ENCODE measurements at places on chromosomes 3 and 15.

GRCh38 chr3:187870360-187871203 is 125.3 kb upstream of the BCL6 start:
- no peak for DNase-seq

- no peak for DNase-seq
Measured at GRCh38 chr3:2950159-2950558, 160.0 kb downstream of the IL5RA start.

DNA sequence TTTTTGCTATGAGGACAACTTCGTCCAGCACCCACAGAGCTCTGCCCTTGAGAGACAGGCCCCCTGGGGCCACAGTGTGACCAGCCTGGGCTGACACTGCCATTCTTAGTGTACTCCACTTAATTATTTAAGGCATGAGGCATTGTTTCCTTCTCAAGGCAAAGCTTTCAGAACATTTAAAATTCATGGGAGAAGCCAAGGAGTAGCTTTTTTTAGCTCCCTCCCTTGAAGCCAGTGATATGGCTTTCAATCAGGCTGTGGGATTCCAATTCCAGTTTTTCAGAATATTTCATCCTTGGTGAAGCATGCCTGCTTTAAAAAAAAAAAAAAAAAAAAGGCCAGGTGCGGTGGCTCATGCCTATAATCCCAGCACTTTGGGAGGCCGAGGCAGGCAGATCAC is 21.3 kb downstream of the HOMER2 start:
- no peak for DNase-seq

- DNase-seq, result no peak
Measured at GRCh38 chr15:64507845-64508244, 47.5 kb downstream of the ZNF609 start.

- no peak for DNase-seq
Measured at GRCh38 chr3:154458560-154458959, 28.6 kb upstream of the GPR149 start.

DNA sequence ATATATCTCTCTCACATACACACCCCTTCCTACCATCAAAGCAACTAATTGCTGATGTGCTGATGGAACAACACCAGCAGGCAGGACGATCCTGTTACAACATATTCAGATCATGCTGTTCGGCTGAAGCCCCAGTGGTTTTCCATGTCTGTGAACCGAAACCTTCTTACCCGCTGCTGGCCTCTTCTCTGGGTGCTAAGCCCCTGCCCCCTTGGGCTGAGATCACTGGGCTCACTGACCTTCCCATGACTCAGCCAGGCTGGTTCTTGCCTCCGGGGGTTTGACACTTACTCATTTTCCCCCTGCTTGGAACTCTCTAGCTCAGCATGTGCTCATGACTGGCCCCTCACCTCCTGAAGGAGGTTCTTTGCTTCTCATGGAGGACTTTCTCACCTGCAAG is 122.0 kb upstream of the RGMA start:
- no peak for DNase-seq

DNA sequence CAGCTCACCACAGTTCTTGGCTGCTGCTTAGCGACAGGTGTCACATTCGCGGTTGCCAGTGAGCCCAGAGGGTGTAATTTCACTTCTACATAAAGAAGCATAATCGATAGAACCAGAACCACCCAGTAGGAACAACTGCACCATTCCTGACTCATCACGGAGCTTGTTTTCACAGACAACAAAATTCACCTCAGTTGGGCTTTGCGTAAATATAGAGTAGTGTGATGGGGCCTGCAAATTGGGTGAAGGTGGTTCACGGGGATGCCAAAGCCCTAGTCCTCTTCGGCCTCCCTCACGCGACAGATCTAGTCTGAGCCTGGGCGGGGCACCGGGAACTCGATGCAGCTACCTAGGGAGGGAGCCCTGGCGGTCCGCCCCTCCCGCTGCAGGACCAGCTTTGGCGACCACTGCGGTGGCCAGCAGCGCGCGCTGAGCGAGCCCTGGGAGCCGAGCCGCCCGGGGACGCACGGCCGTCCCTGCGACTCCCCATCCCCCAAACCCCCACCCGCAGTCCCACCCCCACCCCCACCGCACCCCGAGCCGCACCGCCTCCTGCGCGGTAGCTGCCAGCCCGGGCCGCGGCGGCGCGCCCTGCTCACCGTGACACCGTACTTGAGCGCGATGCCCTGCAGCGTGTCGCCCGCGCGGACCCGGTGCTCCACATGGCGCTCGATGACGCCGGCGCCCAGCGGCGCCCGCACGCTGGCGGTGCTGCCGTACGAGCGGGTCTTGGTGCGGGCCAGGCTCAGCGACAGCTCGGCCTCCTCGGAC is 519 bp downstream of the LYSMD2 start:
- DNase-seq, result no peak

DNA sequence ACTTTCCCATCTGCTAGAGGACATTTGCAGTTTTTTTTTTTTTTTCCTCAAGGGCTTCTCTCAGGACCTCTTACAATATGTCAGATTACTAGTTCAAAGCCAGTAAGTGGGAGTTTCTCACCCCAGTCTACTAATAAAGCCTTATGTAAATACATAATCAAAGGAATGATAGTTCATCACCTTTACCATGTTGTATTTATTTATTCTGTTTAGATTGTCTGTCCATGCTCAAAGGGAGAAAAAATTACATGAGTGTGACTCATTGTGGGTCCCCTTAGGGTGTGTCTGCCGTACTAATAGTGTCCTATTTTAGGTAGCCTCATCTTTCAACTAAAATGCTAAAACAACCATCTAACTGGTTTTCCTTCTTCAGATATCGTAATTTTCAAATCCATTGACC is 917.6 kb downstream of the EPHA3 start:
- DNase-seq, result no peak

Data from HS-27A (cell line).